ENCODE measurements at places on chromosomes 11 and 22.

DNA sequence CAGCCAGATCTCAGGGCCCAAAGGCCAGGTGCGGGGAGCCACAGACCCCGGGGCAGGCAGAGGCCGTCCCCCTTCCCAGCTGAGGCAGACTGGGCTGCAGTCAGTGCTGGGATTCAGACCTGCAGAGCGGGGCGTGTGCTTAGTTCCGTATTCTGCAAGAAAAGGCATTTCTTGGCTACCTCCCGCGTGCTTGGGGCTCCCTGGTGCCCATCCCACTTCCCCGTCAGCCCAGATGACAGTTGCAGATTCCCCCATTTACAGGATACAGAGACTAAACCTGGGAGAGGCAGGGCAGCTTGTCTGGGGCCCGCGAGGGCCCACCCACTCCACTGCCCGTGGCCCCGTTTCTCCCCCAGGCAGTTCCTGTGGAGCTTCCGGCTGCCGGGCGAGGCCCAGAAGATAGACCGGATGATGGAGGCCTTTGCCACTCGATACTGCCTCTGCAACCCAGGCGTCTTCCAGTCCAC, 18.3 kb downstream of the CYTH4 start:
- peak; percentile 40 for DNase-seq

- no peak for DNase-seq
Measured at GRCh38 chr22:20975541-20976290, 6.4 kb upstream of the LZTR1 start.

GRCh38 chr11:107545101-107545514, 20.4 kb downstream of the ALKBH8 start:
- DNase-seq: no peak

GRCh38 chr11:15228331-15228849, 113.7 kb downstream of the INSC start:
- no peak for DNase-seq

- no peak for DNase-seq
Measured at GRCh38 chr11:119724956-119725355, 4.0 kb downstream of the NECTIN1 start.

- no peak for DNase-seq
Measured at GRCh38 chr22:31491218-31491962, 1.7 kb upstream of the EIF4ENIF1 start.

GRCh38 chr22:36197514-36198146, 4.0 kb downstream of the APOL4 start:
- DNase-seq: no peak

DNA sequence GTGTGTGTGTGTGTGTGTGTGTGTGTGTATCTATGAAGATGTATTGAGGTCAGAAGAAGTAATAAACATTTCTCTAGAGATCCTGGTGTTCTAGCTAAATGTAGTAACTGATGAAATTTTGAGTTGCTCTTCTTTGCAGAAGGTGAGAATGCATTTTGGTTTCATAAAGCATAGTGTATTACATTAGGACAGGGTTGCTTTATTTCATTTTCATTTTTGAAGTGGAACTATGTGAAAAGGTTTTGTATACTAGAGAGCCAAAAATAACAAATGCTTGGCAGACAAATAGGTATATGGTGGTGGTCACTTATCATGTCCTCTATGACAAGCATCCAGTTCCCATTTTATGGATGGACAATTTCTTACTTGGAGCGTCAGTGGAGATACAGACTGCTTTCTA, 99.0 kb downstream of the CASP12 start:
- DNase-seq: no peak

DNA sequence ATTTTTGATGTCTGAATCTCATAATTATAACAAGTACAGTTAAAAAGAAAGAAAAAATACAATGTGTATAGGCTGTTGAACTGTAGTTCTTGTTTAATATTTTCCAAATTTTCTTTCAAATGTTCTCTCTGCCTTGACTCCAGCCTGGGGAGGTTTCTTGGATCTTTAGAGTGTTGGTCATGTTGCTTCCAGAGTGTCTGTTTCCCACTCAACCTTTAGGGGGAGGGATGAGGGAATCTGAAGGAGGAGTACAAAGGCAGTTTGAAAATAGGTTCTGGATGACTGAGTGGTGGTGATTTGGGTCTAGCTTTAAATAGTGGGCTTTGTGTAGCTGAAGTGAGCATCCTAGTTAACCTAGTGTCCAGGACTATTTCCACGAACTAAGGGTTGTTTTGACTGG, 2.0 kb downstream of the CTNND1 start:
- no peak for DNase-seq

DNA sequence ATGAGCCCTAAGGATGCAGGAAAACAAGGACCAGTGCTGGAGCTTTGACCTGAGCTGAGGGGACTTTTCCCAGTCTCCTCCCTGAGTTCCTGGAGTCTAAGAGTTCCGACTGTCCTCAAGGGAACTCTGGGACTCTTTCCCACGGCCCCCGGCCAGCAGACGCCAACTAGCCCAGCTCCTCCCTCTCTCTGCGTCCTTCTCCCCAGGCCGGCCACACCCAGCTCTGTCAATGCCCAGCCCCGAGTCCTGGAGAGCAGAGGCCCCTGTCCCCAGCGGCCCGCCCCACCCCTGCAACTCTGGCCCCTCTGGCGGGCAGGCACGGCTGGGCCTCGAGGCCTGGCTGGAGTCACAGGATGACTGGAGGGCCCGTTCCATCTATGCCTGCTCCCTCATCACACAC, 29.8 kb downstream of the NECTIN1 start:
- DNase-seq: no peak

DNA sequence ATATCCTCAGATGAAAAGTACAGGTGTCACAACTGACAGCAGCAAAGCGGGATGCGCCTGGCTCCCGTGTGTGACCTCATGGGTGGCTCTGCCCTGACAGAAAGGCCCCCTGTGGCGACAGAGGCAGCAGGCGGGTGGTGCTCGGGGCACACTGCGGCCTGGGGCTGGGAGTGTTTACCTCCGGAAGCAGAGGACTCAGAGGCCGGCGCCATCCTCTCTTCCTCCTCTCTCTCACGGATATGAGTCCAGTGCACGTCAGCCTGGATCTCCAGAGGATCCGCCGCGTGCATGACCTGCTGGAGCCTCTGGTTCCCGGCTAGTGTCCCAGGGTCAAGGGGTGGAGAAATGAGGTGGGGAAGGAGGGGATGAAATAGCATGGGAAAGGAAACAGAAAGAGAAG, 53.2 kb upstream of the BID start:
- no peak for DNase-seq

GRCh38 chr11:106379265-106379664, 301.8 kb downstream of the AASDHPPT start:
- DNase-seq: no peak
